ENCODE measurements at places on chromosomes 6 and 20. TPM values are rescaled to one million over a fixed set of nuclear protein-coding genes. Genes with fewer than 3 reads are reported as not detected.

CD164 gene
- 286 TPM for total RNA-seq

C20orf202 gene
- not detected for total RNA-seq

ZC2HC1B gene
- total RNA-seq, result not detected

MAPK13 gene
- 1.6 TPM for total RNA-seq

NNAT gene
- 14.9 TPM for total RNA-seq

KHDC3L gene
- total RNA-seq, result not detected

CALHM4 gene
- total RNA-seq, result not detected

GRCh38 chr6:115954740-115955139, 106.0 kb downstream of the FRK start:
- no peak overlapping the region for H3K27ac ChIP-seq
- no peak overlapping the region for H3K4me3 ChIP-seq
- no peaks in the 10 kb centered on the region for H3K36me3 ChIP-seq
- H3K27me3 ChIP-seq, result peaks cover 5% of the 10 kb centered on the region

GRCh38 chr6:142942805-142943227, 2.2 kb downstream of the HIVEP2 start:
- no peaks in the 10 kb centered on the region for H3K36me3 ChIP-seq
- peak overlapping the region; percentile 86 for H3K4me3 ChIP-seq
- H3K27me3 ChIP-seq, result no peaks in the 10 kb centered on the region
- H3K4me1 ChIP-seq, result peaks cover 55% of the 10 kb centered on the region
- peak overlapping the region; percentile 96 for H3K27ac ChIP-seq
- DNase-seq, result no peak

DNA sequence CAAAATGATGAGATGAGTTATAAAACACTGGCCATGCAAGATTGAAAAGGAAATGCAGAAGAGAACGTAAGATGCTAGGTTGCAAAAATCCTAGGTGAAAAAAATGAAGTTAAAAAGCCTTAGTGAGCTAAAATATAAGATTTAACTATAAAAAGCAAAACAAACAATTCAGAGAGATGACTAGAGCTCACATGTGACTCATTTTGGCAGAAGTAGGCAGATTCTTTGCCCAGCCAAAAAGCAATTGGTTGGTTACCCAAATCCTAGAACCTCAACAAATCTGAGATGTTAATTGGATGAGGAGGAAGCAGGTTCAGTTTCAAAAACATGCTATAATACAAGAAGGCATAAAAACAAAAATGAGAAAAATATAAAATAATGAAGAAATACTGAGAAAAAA, 249.1 kb downstream of the OGFRL1 start:
- DNase-seq, result no peak
- no peaks in the 10 kb centered on the region for H3K36me3 ChIP-seq
- H3K4me3 ChIP-seq, result no peak overlapping the region
- peaks cover 6% of the 10 kb centered on the region for H3K4me1 ChIP-seq
- H3K27me3 ChIP-seq, result no peaks in the 10 kb centered on the region
- no peak overlapping the region for H3K27ac ChIP-seq

DNA sequence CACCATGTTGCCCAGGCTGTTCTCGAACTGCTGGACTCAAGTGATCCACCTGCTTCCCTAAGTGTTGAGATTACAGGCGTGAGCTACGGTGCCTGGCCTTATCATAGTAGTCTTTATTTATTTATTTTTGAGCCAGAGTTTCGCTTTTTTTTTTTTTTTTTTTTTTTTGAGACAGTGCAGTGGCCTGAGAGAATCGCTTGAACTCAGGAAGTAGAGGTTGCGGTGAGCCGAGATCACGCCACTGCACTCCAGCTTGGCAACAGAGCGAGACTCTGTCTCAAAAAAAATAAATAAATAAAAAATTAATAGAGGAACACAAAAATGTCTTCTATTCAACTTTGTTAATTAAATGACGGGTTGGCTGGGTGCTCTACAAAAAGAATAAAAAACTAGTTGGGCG, 12.9 kb downstream of the MAPRE1 start:
- DNase-seq, result no peak
- no peak overlapping the region for H3K27ac ChIP-seq
- H3K4me3 ChIP-seq, result no peak overlapping the region
- H3K4me1 ChIP-seq, result peaks cover 10% of the 10 kb centered on the region
- peaks cover 29% of the 10 kb centered on the region for H3K36me3 ChIP-seq

DNA sequence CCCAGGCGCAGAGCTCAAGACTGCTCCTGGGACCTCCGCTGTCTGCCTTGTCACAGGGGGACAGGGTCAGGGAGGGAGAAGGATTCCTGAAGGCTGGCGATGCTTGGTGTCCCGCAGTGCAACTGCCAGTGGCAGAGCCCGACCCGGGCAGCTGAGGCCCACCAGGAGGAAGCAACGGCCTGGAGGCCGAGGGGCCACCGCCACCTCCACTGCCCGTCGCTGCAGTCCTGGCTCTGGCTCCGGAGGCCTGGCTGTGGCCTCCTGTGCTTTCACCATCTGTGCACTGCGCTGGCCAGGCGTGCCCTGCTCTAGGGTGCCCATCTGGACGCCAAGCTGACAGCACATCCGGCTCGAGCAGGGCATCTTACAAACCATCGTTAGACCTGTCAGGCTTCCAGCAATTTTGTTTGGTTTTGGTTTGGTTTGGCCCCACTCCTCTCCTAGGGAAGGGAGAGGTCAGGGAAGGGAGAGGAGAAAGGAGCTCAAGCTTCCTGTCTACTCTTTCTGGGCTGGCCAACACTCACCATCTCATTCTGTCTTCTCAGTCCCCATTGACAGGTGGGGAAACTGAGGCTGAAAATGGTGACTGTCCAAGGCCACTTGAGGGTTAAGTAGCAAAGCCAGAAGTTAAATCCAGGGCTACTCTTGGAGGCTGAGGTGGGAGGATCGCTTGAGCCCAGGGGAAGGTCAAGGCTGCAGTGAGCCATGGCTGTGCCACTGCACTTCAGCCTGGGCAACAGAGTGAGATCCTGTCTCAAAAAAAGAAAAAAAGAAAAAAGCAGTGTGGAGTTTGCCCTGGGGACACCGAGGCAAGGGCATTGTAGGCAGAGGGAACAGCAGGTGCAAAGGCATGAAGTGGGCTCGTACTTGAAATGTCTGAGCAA, 37.7 kb upstream of the NOL4L start:
- H3K27ac ChIP-seq, result no peak overlapping the region
- H3K36me3 ChIP-seq, result no peaks in the 10 kb centered on the region
- H3K27me3 ChIP-seq, result peaks cover 13% of the 10 kb centered on the region

DNA sequence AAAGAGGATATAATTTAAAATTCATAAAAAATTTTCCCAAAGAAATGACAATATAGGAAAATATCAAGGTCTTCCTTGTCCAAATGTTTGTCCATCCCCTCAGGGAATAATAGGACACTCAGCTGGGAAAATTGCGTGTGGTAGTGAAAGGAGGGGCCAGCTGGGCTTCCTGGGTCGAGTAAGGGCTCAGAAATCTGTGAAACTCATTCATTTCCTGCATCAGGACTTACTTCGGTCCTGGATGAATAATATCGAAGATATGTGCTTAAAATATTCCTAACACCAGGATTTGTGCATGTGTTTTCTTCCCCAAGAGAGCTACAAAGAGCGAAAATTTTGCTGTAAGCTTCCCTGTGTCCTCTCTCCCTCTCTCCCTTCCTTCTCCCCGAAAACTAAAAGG, 118.2 kb upstream of the GJE1 start:
- no peak for DNase-seq
- peak overlapping the region; percentile 60 for H3K4me3 ChIP-seq
- H3K4me1 ChIP-seq, result peaks cover 46% of the 10 kb centered on the region
- H3K27ac ChIP-seq, result peak overlapping the region; percentile 84
- no peaks in the 10 kb centered on the region for H3K36me3 ChIP-seq

- H3K27me3 ChIP-seq, result peaks cover 3% of the 10 kb centered on the region
- DNase-seq, result no peak
- H3K4me1 ChIP-seq, result no peaks in the 10 kb centered on the region
- H3K27ac ChIP-seq, result no peak overlapping the region
- no peak overlapping the region for H3K4me3 ChIP-seq
These were observed 134.7 kb downstream of the FAM83B start for GRCh38 chr6:54981276-54981609.

DNA sequence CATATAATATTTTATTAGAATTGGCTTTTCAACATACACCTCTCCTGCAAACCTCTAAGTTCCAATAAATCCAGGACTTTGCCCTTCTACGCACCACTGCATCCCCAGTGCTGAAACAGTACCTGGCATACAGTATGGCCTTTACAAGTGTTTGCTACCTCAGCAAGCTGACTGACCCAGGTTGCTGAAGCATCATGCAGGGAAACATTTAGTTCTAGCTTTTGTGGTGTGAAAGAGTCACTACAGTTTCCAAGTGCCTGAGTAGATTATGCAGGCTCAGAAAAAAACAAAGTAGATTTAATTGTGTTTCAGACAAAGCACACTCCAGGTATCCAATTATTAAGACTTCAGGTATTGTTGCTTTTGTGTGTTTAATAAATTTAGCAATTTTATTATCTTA, 614.2 kb upstream of the NRSN1 start:
- H3K36me3 ChIP-seq, result no peaks in the 10 kb centered on the region
- H3K27me3 ChIP-seq, result no peaks in the 10 kb centered on the region
- no peaks in the 10 kb centered on the region for H3K4me1 ChIP-seq
- DNase-seq, result no peak

GRCh38 chr6:155154158-155154830, 109.5 kb upstream of the CLDN20 start:
- no peaks in the 10 kb centered on the region for H3K27me3 ChIP-seq
- no peaks in the 10 kb centered on the region for H3K36me3 ChIP-seq
- no peak overlapping the region for H3K4me3 ChIP-seq
- DNase-seq, result no peak
- H3K27ac ChIP-seq, result peak overlapping the region; percentile 72

- no peaks in the 10 kb centered on the region for H3K27me3 ChIP-seq
- H3K27ac ChIP-seq, result no peak overlapping the region
- no peaks in the 10 kb centered on the region for H3K36me3 ChIP-seq
- DNase-seq, result no peak
- no peak overlapping the region for H3K4me3 ChIP-seq
These were observed 1847.3 kb upstream of the DEFB115 start for GRCh38 chr20:29409833-29410805.

GRCh38 chr20:62156592-62157386, 13.2 kb downstream of the SS18L1 start:
- H3K4me3 ChIP-seq, result no peak overlapping the region
- DNase-seq, result no peak
- peak overlapping the region; percentile 31 for H3K27ac ChIP-seq
- peaks cover 15% of the 10 kb centered on the region for H3K4me1 ChIP-seq
- H3K36me3 ChIP-seq, result peaks cover 19% of the 10 kb centered on the region

DNA sequence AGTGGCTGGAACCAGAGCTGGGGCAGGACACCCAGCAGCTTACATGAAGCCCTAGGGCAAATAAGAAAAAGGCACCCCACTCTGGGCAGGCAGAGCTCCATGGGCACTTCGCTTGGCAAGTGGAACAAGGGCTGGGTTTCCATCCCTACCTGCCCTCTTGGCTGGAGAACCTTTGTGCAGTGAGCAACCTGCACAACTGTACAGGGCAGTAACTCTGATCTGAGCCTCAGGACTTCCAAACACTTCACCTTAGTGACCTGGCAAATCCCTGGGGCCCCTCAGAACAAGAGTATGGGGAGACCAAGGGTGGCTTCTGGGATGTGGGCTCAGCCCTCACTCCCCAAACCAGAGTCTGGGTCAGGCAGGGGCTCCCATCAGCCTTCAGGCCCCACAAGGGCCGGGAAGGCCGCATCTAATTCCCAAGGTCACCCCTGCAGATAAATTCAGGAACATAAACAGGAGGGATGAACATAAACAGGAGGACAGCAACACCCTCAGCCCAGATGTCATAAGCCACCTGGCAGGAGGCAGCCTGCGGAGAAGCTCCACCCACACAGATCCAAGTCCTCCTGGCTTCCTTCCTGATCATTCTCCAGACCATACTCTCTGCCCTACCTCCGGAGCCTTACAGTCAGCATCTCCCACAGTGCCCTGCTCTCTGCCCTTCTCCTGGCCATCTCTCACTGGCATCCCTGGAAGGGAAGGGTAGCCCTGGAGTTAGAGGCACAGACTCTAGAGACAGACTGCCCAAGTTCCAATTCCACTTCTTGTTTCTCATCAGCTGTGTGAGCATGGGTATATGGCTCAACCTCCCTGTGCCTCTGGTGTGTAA, 37.5 kb downstream of the HNF4A start:
- H3K27me3 ChIP-seq, result peaks cover 26% of the 10 kb centered on the region
- H3K4me1 ChIP-seq, result peaks cover 3% of the 10 kb centered on the region
- no peak overlapping the region for H3K4me3 ChIP-seq
- H3K27ac ChIP-seq, result no peak overlapping the region
- no peak for DNase-seq

GRCh38 chr20:51661609-51662178, 106.5 kb downstream of the ATP9A start:
- no peaks in the 10 kb centered on the region for H3K27me3 ChIP-seq
- no peak overlapping the region for H3K4me3 ChIP-seq
- peak overlapping the region; percentile 86 for H3K27ac ChIP-seq
- peaks cover 18% of the 10 kb centered on the region for H3K36me3 ChIP-seq
- H3K4me1 ChIP-seq, result peaks cover 30% of the 10 kb centered on the region

DNA sequence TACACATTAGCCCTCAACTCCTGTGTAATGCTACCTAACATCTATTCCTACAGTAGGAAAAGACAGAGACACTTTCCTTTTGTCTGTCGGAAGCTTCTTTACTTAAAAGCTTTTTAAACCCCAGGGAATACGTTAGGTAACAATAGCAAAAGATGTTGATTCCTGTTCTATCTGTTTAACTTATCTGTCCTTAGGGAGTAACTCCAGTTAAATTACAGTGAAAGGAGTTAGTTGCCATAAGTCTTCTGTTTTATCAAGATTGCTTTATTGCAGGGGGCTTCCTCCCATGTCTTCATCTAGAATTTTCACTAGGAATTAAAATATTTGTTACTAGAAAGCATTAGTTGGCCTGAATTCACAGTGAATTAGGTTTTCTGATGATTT, 26.2 kb downstream of the TOP1 start:
- H3K4me1 ChIP-seq, result peaks cover 76% of the 10 kb centered on the region
- no peaks in the 10 kb centered on the region for H3K27me3 ChIP-seq
- H3K36me3 ChIP-seq, result peaks cover 2% of the 10 kb centered on the region
- no peak for DNase-seq
- H3K4me3 ChIP-seq, result no peak overlapping the region

DNA sequence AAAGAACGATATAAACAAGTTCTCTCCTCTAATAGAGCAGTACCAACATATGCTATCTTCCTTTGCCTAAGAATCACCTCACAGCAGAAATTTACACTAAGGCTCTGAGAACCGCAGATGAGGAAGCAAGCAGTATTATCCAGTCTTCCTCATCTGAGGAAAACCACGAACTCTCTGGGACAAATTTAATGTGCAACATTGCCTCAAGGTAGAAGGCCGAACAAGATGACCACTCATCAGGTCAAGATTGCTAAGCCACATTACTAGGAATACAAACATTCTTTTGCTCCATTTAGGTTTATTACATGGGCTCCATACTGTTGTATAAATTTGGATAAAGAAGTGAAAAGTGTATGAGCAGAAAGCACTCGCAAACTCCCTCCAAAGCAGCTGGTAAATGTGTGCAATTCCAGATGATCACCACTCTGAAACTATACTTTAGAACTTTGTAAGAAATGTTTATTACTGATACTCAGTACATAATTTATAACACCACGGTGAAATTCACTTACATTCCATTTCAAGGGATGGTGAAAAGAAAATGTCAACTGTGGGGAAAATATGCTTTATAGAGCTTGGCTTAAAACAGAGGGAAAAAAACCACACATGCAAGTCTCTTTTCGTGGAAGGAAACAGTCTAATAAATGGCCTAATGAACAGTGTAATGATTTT, 398.4 kb downstream of the BTBD9 start:
- H3K27ac ChIP-seq, result no peak overlapping the region
- H3K27me3 ChIP-seq, result no peaks in the 10 kb centered on the region
- no peak overlapping the region for H3K4me3 ChIP-seq
- H3K36me3 ChIP-seq, result no peaks in the 10 kb centered on the region
- DNase-seq, result no peak

Measured in osteocyte (in vitro differentiated cells).